Ovary (tissue), 10 donors: ENCODE measurements at places on chromosomes 12 and 14. TPM values are rescaled to one million over a fixed set of nuclear protein-coding genes. Genes with fewer than 3 reads are reported as not detected.

Gene IFT81
- 20.7 TPM for total RNA-seq

Gene IFI27L1
- 32.8 TPM for total RNA-seq

Gene PLEKHA5
- 45.5 TPM for total RNA-seq

DNA sequence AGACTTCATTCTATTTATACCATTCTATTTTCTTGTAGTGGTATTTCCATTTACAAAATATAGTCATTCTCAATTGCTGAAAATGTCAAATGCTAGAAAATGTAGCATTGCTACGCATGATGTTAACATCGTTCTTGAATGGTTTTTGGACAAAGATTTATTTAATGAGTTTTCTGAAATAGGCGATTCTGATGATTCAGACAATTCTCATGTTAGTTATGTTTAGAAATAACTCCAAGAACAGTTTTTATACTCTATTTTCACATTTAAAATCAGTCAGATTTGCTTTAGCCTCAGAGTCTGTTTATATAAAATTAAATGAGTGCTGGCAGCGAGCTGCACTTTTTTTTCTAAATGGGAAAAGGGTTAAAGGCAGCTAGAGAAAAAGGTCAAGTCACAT, 414.8 kb upstream of the MGAT4C start:
- no peak for DNase-seq

DNA sequence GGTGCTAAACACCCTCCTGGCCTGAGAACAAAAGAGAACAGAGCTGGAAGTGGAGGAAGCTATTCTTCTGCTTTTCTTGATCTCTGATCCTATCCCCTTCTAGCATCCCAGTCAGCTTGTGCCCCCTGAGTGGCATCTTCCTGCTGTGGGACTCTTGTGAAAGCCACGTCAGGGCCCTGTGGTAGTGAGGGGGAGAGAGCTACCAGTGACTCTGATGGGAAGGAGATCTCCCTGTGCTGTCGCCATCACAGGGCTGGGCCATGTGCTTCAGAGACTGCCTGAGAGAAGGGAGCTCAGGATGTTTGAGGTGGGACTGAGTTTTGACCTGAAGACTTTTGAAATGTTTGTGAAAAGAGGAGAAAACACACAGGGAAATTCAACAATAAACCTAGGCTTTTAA, 107.6 kb upstream of the FUT8 start:
- DNase-seq = no peak

GRCh38 chr12:50640321-50640939, 123.5 kb upstream of the ATF1 start:
- DNase-seq = no peak
